Stimulated activated naive B cell treated with anti-CD40 and anti-IgM and Interleukin-4, amounts not matched to agents 10 μg/mL and 1 μg/mL and 100 μg/mL, for 72 hours (primary cell): ENCODE measurements at places on chromosomes 1 and 21.

DNA sequence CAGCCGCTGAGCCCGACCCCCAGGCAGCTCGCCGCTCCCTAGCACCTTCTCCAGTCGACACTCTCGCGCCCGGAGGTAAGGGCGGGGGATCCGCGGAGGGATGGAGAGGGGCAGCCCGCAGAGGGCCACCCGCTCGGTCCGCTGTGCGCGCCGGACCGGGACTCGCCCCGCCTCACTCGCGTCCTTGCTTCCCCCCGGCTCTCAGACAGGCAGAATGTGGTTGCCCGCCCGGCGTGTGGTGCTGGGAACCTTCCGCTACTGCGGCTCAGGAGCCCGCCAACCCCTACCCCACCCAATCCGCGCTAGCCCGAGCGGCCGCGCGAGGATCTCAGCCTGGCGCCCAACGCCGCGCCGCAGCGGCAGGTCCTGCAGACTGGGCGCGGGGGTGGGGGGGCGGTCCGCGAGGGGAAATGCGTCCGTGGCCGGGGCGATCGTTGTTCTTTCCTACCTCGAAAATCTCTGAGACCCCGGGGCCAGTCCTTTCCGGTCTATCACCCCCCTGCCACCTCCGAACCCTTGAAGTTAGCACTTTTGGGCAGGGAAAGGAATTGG lies 404 bp downstream of the LRRC8C start:
- peak; percentile 62 for DNase-seq

GRCh38 chr1:71087713-71088112 lies 6.9 kb upstream of the ZRANB2 start:
- DNase-seq: no peak

- no peak for DNase-seq
These were observed 147.4 kb upstream of the ZRANB2 start for GRCh38 chr1:71228241-71228640.

GRCh38 chr1:214106375-214106774 lies 118.6 kb downstream of the PROX1 start:
- DNase-seq: no peak

DNA sequence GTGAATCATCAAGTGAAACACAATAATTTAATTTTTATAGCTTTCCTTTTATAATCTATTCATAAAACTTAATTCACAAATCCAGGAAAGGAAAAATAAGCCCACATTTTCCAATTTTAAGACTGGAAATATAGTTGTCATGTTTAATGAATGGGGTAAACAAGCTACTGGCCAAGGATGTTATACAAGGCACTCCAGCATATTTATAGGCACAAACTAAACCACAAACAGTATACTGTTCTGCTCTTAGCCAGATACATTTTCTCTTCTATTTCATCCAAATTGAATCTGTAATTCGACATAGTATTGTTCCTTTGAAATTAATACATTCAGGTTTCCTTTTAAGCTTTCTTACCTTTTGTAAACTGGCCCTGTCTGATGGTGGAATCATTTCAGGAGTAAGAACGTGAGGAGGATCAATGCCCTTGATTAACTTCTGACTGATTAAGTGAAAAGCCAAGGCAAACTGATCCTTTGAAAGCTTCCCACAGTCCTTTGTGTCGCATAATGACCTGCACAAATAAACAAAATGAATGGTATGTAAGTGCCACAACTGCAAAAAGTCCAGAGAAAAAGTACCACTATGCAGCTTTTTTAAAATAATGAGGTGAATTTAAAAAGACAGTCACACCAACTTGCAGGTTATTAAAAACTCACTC lies 74.4 kb downstream of the EPS15 start:
- no peak for DNase-seq

DNA sequence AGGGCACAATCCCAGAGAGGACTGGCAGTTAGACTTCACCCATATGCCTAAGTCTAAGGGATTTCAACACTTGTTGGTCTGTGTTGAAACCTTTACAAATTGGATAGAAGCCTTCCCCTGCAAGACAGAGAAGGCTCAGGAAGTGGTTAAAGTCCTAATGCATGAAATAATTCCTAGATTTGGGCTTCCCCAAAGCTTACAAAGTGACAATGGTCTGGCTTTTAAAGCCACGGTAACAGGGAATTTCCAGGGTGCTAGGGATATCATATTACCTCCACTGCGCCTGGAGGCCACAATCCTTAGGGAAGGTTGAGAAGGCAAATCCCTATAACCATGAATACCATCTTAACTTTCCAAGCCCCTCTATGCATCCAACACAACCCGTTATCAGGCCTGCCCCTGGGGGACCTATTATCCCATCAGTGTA lies 3.3 kb upstream of the FMO4 start:
- DNase-seq: no peak

DNA sequence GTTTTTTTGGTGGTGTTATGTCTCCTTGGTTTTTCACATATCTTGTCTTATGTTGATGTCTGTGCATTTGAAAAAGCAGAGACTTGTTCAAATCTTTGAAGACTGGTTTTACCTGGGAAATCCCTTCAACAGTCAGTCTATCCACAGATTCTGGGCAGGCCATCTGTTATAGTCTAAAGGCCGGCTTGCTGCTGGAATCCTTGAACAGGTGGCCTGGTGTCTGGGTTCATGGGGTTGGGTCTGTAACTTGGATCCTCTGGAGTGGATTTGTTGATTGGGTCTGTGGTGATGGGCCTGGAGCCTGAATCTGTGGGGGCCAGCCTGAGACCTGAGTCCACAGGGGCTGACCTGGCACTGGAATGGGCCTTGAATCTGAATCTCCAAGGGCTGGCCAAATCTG lies 12.2 kb downstream of the LORICRIN start:
- DNase-seq: no peak

GRCh38 chr1:96649301-96649700 lies 72.3 kb upstream of the PTBP2 start:
- no peak for DNase-seq

- DNase-seq: no peak
These were observed 68.2 kb downstream of the POFUT2 start for GRCh38 chr21:45219517-45219916.

DNA sequence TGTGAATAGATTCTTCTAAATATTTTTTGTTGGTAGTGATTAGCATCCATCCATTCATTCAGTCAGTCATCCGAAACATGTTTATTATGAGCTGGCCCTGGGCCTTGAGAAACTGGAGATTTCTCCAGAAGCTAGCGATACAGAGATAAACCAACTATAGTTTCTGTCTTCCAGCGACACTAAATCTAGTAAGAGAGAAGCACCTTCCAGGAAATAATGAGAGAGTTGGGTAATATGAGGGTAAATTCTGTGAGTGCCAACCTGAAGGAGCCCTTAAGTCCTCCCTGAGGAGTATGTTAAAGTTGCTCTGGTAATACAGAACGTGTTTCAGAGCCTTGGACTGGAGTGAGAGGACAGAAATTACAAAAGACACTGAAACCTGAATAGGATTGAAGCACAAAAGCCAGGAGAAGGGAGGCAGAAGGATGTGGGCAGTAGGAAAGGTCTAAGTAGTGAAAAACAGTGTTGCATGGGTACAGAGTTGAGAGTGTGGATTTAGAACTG lies 59.8 kb downstream of the RBM11 start:
- no peak for DNase-seq
